ENCODE measurements at places on chromosomes 3 and 15.

DNA sequence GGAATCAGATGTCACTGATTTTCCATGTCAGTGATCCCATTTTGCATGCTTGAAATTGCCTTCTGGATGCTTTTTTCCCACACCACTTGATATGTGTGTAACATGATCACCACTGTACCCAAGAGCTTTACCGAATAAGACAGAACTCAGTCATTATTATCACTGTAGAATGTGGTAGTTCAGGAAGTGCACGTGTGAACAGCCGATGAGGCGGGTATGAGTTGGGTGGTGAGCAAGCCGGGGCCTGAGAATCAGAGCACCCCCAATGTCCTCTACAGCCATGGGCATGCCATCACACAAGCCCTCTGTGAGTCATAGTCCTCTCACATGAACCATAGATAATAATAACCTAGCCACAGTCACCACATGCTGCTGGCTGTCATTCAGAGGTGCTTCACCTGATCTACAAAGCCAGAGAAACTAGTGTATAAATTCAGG, 470.8 kb downstream of the SOX2 start:
- no peak for DNase-seq

DNA sequence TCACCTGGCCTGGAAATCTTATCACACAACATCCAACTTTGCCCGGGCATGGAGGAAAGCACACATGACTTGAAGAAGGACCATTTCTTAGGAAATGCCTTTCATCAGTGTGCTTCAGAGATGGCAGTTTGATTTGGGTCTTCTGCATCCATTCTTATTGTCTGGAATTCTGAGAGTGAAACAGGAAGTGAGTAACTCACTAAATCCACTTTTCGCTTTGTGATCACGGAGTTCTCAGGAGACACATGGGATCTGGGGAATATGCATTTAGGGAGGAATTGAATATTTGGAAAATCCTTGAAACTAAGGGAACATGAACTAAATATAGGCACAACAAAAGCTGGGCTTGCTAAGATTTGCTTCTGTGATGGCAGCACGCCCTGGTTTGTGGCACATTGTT, 212.5 kb upstream of the FEZF2 start:
- no peak for DNase-seq

DNA sequence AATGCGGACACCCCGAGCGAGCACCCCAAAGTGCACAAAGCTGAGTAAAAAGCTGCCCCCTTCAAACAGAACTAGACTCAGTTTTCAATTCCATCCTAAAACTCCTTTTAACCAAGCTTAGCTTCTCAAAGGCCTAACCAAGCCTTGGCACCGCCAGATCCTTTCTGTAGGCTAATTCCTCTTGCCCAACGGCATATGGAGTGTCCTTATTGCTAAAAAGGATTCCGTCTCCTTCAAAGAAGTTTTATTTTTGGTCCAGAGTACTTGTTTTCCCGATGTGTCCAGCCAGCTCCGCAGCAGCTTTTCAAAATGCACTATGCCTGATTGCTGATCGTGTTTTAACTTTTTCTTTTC, 5.3 kb downstream of the BHLHE40 start:
- DNase-seq = no peak

DNA sequence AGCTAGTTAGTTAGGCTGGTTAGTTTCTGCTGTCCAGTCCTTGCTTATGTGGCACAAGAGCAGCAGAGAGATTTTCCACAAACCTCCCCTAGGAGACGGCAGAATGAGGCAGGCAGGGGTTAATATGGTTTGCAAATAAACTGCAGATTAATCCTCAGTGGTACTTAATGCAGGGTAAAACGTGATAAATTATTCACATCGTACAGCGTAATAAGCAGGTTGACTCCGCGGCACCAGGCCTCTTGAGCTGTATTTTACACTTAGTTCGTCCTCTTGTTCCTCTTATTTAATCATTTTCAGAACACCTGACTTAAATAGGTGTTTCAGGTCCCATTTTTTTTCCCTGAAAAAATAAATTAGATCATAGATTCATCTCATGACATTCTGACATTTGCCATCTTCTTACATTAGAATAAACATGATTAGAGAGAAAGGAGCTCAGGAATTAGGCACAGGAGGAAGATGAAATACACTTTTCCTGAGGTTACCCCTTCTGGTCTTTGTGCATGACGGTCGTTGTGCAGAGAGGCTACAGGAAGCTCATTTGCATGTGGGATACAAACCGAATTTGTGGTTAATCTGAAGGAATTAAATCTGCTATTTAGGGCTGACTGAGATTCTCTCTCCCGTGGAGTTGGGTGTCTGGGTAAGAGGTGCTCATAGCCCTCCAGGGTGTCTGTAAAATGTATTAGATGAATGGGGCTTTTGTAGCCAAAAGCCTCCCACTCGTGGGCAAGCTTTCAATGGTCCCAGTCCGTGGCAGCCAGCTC, 27.1 kb upstream of the VPS8 start:
- no peak for DNase-seq

DNA sequence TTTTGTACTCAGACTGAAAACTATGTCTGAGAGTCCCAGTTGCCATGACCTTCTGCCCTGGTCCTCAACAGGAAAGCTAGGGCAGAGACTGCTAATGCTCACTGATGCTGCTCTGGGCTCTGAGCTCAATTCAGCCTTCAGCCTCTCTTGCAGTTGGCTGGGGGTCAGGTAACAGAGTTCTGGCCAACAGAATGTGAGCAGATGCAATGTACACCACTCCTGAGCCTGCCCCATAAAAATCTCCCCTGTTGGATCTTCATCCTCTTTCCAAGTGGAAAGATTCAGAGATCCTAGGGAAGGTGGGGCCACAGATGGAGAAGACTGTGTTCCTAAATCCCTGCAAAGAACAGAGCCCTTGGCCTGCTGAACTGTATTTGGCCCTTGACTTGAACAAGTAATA, 87.8 kb downstream of the PDZRN3 start:
- no peak for DNase-seq

DNA sequence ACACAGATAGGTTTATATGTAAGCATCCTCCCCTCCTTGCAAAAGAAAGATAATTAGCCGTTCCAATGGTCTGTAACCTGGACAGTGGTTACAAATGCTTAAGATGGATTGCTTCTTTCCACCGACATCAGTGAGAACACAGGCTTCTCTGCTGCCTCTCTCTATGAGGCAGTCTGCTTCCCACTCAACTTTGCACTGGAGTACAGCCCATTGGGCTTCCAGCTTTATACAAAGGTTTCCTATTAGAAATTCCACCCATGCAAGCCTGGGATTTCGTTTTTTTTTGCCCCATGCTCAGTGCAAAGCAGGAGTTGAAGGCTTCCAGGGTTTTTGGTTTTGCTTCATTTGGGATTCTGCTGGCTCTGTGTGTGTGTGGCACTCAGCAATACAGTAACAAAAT, 47.3 kb upstream of the C3orf22 start:
- DNase-seq = no peak

GRCh38 chr15:42891569-42891968, 29.0 kb downstream of the TTBK2 start:
- DNase-seq = no peak

DNA sequence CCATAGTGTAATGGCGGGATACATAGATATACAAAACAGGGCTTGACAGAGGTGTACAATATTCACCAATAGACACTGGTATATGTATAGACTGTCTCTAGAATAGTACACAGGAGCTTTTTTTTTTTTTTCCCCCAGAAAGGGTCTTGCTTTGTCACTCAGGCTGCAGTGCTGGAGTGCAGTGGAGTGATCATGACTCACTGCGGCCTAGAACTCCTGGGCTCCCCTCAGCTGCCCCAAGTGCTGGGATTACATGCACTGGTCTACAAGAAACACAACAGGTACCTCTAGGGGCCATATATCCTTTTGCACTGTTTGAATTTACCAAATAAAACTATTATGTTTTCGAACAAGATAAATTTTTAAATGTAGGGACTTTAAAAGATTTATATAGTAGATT, 12.3 kb downstream of the RHOA start:
- DNase-seq = no peak

DNA sequence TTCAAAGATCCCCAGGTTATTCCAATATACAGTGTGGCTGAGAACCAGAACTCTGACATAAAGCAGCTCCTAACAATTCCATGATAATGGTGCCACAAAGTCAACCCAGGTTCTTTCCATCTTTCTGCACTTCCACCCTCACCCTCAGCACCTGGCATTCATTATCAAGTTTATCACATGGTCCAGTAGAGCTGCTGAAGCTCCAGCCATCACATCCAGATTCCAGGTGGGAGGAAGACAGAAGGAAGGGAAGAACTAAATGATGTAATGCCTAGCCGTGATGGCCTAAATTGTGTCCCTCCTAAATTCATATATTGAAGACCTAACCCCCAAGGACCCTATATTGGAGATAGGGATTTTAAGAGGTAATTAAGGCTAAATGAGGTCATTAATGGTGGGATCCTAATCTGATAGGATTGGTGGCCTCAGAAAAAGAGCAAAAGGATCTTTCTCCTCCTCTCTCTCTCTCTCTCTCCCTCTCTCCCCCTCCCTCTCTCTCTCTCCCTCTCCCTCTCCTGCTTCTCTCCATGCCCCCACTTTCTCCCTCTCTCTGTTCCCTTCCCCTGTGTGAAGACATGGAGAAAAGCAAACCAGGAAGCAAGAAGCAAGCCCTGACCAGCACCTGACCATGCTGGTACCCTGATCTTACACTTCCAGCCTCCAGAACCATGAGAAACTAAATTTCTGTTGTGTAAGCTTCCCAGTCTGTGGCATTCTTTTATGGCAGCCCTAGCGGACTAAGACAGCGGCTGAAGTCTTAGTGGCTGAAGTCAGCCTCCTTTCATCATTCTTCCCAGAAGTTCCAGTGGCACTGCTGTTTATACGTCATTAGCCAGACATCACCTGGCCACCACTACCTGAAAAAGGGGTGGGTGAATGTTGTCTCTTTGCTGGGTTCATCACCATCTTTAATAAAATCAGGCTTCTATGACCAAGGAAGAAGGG, 369.7 kb upstream of the PROK2 start:
- DNase-seq = no peak

- no peak for DNase-seq
Observed at GRCh38 chr3:179760944-179761343, 108.1 kb downstream of the USP13 start.

GRCh38 chr3:123385001-123385401, 63.9 kb downstream of the ADCY5 start:
- no peak for DNase-seq

DNA sequence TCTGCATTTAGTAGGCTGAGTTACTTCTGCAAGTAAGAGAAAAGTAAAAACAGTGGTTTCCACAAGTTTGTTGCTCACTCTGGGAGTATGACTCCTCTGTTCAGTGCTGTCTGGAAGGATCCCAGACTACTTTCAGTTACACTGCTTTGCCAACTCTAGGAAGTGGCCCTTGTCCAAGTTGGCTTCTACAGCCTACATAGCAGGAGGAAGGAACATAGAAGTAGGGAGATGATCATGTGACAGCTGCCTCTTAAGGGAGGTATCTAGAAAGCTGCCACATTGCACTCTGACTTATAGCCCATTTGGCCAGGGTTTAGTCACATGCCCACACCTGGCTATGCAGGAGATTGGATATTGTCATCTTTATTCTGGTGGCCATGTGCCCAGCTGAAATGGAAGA, 298.1 kb downstream of the NSUN3 start:
- DNase-seq = no peak

DNA sequence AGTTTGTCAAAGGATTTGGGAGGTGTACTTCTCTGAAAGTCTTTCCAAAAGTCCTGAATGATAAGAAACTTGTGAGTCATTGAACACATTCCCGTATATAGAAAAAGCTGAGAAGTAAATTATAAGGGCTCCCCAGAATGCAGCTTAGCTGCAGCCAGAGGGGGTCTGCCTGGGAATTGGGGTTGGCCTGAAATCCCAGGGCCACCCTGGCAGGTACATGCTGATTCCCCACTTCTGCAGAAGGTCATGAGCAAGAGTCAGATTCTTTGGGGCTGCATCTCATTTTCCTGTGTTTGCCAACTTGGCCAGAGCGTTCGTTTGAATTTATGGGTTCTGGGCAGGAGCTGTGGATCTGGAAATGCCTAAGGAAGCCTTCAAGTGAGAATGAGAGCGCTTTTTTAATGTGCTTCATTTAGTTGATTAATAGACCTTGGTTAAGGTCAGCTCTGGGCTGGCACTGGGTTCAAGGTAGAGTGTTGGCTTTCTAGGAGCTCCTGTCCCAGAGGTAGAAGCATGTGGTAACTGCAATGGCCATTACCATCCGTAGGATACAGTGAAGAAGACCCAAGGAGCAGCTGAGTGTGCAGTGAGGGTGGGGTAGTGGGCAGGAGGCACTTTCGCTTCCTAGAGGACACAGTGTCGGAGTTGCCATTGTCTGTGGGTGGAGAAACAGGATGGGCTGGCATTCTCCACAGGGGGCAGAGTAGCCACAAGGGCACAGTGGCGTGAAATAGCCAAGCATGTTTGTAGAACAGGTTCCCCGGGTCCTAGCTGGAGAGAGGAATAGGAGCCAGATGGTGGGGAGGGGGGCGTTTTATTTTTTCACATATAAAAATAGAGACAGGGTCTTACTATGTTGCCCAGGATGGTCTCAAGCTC, 3.2 kb downstream of the SLC6A6 start:
- DNase-seq = no peak

GRCh38 chr3:181103605-181104004, 114.1 kb upstream of the DNAJC19 start:
- DNase-seq = no peak

DNA sequence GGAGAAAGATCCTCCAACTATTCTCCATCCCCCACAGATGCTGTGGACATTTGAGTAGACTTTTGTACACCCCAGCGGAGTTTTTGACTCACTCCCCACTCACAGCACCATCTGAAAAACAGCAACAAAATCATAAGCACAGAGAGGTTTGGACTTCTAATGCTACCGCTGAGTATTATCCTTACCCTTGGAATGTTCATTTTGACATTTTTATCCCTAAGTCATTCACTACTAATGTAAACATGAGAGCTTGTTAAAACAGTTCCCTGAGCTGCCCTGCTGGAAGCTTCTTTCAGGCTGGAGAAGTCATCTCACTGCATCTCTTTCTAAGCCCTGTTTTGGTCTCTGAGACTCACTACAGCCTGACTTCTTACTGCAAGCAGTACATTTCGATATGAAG, 1045.9 kb downstream of the MCTP2 start:
- DNase-seq = no peak

DNA sequence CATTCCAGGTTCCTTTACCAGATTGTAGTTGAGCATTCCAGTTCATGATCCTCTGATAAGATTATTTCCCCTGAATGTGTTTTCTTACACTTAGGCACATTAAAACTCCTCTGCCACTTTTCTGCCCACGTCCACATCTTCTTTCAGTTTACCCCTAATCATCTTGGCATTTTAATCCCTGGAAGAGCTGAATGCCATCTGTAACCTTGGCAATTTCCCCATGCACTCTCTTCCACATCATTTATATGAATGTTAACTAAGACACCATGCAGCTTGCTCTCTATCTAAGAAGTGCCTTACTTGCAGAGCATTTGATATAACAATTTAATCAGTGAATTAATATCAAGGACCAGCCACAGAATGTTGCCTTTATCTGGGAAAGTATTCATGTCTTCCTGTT, 25.8 kb downstream of the TIMP4 start:
- DNase-seq = no peak

All from stimulated activated CD8-positive, alpha-beta memory T cell treated with anti-CD3 and anti-CD28 coated beads, Interleukin-4, amount 100 ng/mL, for 4 hours (primary cell).